ENCODE measurements at places on chromosomes 7 and 10. TPM values are rescaled to one million over a fixed set of nuclear protein-coding genes. Genes with fewer than 3 reads are reported as not detected.

Gene UPP1
- 106 TPM for polyA plus RNA-seq

DNA sequence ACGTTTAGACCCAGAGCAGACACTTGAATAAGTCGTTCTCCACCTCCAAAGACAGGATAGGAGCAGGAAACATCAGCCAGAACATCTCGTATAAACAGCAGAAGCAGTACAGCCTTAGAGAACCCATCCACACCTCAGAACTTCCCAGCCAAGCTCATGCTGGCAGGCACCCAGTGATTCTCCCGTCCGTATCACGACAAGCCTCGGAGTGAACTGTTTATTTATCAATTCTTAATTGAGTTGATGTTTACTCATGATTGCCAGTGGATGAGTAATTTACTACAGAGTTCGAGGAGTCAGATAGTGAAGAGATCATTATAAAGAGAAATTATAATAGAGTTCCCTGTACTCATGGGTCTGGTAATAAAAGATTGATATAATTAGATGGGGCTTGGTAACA lies 811.5 kb downstream of the LRMDA start:
- no peak for DNase-seq
- H3K36me3 ChIP-seq, result no peaks in the 10 kb centered on the region
- no peak overlapping the region for H3K4me3 ChIP-seq

DNA sequence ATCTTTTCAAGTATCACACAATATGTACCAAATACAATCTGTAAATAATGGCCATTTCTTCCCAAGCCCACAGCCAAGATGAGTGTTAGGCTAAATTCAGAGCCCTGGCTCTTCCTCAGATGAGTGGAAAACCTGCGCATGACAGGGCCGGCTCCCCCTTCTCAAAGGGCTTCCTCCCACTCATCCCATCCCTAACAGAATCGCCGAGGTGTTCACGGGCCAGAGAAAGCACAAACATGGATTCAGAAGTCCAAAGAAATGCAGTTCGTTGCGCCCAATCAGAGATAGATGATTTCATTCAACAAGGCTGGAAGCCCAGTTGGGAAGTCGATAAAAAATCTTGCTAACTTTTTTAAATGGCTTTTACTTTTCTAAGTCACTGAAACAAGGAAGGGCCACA lies 121.8 kb downstream of the UBE2H start:
- H3K36me3 ChIP-seq, result no peaks in the 10 kb centered on the region
- no peak for DNase-seq
- no peak overlapping the region for H3K27ac ChIP-seq
- no peak overlapping the region for H3K4me3 ChIP-seq

DNA sequence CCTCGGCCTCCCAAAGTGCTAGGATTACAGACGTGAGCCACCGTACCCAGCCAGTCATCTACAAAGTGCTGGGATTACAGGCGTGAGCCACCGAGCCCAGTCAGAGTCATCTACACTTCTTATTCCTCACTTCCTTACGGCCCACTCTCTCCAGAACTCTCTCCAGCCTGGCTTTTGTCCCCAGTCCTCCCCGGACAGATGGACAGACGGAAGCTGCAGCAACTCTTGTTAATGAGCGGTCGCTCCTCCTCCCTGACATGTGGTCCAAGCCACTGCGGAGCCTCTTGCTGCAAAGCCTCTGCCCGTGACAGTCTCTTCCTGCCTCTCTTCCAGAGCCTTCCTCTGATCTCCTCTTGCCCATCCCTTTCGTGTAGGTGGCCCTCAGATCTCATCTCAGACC lies 45.9 kb downstream of the TMEM270 start:
- no peak overlapping the region for H3K4me3 ChIP-seq
- H3K36me3 ChIP-seq, result no peaks in the 10 kb centered on the region
- H3K27me3 ChIP-seq, result no peaks in the 10 kb centered on the region
- H3K4me1 ChIP-seq, result no peaks in the 10 kb centered on the region

GRCh38 chr7:69431626-69432025 lies 166.6 kb upstream of the AUTS2 start:
- no peaks in the 10 kb centered on the region for H3K4me1 ChIP-seq
- no peaks in the 10 kb centered on the region for H3K27me3 ChIP-seq
- no peaks in the 10 kb centered on the region for H3K36me3 ChIP-seq
- no peak overlapping the region for H3K4me3 ChIP-seq
